Cortex of kidney (tissue), 1 donor: ENCODE measurements at places on chromosomes 12 and 14.

DNA sequence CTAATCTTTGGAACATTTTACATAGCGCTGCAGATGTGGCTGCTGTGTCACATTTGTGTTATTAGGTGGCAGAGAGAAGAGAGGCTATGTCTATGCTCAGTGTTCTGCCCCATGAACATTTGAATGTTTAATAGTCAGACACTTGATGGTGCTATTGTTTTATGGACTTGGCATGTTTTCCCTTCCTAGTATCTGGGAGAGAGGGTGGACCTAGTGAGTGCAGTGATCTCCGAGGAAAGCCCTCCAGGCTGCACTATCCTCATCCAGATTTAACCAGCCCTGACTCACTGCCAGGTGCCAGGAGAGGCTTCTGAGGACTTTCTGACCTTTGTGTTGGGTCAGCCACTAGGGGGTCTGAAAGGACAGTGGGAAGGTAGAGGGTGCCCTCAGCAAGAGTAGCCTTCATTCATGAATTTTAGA, 24.3 kb downstream of the ZFC3H1 start:
- DNase-seq, result no peak

DNA sequence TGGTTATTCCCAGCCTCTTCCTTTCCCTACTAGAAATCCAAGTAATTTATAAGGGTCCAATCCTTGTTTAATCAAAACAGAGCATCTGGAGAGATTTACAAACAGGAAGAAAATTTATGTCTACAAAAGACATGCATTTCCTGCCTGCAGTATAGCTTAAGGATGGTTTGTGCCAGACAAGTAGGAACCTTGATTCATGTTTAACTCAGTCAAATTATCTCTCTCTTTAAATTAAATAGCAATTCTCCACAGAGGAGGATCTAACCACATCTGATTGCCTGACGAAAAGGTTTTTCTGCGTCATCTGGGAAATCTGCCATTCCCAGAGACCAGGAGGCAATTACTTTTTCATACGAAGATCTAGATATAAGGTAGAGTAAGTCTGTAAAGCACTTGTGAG, 105.2 kb downstream of the ZFC3H1 start:
- DNase-seq, result no peak

- no peak for DNase-seq
Measured at GRCh38 chr12:114726092-114726710, 42.2 kb upstream of the TBX3 start.

- no peak for DNase-seq
Measured at GRCh38 chr12:98238515-98239130, 276.8 kb upstream of the TMPO start.

- no peak for DNase-seq
Measured at GRCh38 chr12:39807043-39807442, 187.4 kb upstream of the ABCD2 start.

DNA sequence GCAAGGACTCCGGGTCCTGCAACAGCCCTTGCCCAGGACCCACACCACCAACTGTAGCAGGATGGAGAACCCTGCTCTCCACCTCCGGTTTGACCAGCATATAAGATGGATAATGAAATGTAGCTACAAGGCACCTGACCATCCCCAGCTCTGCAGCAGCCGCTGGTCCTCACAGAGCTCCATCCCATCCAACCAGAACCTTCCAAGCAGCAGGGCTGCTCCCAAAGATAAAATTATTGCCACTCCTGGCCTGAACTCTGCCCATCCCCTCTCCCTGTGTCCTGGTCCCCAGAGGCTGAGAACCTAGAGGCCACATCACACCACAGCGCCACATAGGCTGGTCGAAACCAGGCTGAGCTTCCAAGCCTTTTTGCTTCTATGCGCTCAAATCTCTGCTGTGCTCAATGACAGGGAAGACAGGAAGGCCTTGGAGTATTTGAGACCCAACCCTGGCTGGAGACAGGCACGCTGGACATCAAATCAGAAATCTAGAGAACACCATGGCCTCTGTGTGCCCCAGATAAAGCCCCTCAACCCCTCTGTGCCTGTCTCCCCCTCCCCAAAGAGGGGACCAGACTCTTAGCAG, 4.2 kb downstream of the CDK2AP1 start:
- no peak for DNase-seq

- DNase-seq, result no peak
Measured at GRCh38 chr14:97101561-97101960, 304.4 kb downstream of the VRK1 start.

DNA sequence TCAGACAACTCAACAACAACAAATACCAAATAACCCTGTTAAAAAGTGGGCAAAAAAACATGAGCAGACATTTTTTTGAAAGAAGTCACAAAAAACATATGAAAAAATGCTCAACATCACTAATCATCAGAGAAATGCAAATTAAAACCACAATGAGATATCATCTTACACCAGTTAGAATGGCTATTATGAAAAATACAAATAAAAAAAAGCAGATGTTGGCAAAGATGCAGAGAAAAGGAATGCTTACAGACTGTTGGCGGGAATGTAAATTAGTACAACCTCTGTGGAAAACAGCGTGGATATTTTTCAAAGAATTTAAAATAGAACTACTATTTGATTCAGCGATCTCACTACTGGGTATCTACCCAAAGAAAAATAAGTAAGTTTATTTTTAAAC, 114.0 kb downstream of the SLC38A4 start:
- no peak for DNase-seq

- DNase-seq, result no peak
Measured at GRCh38 chr12:27246774-27247173, 2.7 kb downstream of the STK38L start.

- no peak for DNase-seq
Measured at GRCh38 chr12:115166698-115167315, 482.8 kb upstream of the TBX3 start.

GRCh38 chr14:104161602-104162367, 23.4 kb downstream of the KIF26A start:
- DNase-seq, result no peak

GRCh38 chr12:76764856-76765255, 941 bp downstream of the ZDHHC17 start:
- no peak for DNase-seq

DNA sequence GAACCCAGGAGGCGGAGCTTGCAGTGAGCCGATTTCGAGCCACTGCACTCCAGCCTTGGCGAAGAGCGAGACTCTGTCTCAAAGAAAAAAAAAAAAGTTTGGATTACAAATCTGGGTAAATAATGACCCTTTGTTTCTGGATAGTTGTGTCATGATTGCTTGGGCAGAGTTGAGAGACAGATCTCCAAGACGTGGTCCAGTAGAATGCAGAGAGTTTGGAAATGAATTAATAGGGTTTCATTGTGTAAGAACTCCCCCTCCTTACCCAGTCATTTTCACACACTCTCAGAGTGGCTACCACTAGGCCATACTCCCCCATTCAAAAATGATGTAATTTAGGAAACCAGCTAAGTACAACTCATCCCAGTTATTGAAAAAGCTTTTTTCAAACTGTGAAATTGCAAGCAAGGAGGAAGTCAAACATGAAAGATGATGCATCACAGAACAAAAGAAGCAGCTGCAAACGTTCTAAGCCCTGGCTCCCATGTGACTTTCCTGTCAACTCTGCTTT, 1331.9 kb downstream of the AACS start:
- DNase-seq, result no peak

DNA sequence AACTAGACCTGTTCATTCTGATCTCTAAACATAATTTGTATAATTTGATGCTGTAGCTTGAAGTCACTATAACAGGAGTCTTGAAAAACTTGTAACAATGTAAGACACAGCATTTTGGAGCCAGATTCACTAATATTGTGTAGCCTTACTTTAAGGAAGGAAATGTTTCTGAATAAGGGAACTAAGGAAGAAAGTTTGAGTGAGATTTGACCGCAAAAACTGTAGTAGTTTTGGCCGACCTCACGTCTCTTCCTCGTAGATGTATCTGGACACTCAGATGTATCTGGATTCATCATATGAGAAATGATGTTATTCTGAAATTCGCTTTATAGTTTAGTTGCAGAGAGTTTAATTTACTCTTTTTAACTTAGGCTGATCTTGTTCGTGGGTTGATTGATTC, 13.9 kb upstream of the DNAH10 start:
- no peak for DNase-seq

- DNase-seq, result no peak
Measured at GRCh38 chr12:29818916-29819623, 35.3 kb upstream of the TMTC1 start.

GRCh38 chr12:68253504-68253903, at the start of gene IL22:
TSS of gene IL22 (minus strand) at chr12:68253604. CDS start at chr12:68253448, 156 bp downstream.
- no peak for DNase-seq

DNA sequence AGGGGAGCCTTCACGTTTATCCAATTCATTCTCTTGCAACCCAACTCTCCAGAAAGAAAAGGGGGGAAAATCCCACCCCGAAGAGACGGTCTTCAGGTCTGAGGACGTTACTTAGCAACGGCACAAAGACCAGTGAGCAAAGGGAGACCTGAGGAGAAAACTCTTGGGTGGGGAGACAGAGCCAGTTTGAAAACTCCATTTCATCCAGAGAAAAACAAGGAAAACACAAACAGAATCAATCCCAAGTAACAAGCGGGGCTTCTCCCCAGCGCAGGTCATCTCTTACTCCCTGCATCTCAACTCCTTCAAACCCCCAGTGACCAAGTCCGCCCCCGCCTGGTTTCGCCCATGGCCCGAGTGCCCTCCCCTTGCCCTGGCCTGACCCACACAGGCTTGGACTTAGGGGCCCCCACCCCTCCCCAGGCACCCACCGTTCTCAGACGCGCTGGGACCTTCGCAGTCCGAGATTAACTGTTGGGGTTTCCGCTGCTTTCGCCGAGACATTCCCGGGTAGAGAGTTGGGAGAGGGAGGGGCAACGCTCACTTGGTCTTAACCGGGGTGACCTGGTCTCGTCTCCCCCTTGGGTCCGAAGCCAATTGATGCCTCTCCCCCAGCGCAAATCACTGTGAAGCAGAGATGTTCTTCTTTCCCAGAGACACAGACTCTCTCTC, 10.4 kb upstream of the SALL2 start:
- DNase-seq, result no peak

DNA sequence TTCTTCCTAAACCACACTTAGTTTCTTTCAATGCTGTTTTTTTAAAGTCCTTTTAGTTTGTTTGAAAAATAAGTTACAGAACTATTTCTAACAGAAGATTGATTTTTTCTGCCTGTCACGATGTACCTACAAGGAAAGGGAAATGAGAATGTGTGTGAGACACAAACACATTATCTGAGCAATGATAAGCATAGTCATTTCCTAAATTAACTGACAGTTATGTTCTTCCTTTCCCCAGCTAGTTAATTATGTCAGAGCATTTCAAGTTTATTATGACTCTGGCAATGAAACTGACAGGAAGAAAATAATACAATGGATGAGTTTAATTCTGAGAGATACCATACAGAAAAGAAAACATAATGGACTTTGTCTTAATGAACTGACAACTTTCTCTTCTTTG, 21.3 kb upstream of the LDHB start:
- DNase-seq, result no peak

GRCh38 chr14:23877111-23877510, 76.5 kb upstream of the DHRS4 start:
- DNase-seq, result no peak

DNA sequence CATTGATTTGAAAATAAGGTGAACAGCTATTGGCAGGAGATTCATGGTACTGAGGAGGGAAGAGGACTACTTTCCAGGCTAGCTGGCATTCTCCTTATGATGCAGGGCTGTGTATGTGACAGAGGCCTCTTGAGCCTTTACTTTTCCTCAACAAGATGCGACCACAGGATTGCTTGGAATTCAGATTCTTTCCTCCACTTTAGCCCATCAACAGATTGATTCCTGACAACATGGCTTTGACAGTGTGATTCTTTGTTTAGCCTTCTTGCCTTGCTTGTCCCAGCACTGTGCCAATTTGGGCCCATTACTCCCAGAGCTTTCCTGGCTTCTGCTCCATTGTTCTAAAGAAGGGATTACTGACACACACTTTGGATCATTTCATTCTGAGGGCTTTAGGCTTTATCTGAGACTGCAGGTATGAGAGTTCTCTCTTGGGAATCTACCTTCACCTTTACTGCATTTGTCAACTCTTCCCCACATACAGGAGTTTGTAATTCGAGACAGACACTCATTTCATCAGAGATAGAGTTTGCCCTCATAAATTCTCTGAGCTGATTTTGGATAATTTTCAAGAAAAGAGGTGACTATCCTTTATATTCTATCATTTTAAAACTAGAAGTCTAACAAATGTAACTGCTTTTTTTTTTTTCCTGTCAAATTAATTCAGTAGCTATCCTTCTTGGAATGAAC, 206.4 kb upstream of the GZMB start:
- DNase-seq, result no peak

DNA sequence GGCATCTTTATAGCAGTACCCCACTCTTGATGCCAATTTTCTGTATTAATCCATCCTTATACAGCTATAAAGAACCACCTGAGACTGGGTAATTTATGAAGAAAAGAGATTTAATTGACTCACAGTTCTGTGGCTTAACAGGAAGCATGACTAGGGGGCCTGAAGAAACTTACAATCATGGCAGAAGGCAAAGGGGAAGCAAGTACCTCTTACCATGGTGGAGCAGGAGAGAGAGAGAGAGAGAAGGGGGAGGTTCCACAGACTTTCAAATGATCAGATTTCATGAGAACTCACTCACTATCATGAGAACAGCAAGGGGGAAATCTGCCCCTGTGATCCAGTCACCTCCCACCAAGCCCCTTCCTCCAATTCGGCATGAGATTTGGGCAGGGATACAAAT, 84.4 kb downstream of the SLC24A4 start:
- no peak for DNase-seq

DNA sequence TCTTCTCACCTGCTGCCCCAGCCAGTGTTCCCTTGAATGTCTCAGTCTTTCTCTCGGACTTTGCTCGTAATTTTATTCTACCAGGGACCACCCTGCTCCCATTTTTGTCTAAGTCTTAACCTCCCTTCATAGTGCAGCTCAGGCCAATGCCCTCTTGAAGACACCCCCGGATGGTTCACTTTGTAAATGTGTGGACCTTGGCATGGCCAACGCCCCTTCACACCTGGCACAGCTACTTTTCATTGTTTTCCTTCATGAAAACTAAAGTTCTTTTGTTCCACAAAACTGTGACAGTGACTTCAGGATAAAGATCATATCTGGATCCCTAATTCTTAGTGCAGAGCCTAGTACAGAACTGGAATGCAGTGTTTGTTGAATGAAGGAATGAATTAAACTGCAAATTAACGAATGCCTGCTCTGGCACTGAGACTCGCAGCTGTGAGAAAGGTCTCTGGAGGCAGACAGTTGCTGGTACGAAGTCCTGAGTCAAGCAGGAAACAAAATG, 3.5 kb upstream of the RNASE4 start:
- DNase-seq, result no peak

DNA sequence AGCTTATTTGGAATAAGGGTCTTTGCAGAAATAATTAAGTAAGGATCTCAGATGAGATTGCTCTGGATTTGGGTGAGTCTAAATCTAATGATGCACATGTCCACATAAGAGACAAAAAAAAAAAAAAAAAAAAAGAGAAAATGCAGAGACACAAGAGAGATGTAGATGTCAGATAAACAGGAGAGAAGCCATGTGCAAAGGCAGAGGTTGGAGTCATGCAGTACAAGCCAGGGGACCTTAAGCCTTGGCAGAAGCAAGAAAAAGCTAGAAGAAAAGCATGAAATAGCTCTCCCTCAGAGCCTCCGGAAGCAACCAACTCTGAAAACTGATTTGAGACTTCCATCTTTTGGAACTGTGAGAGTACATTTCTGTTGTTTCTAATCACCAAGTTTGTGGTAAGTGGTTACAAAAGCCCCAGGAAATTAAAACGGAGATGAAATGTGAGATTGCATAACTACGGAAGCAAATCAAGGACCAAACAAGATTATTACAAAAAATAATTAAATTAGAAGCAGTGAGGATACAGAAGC, 1304.0 kb upstream of the SEL1L start:
- no peak for DNase-seq

GRCh38 chr12:110001596-110001995, 2.4 kb downstream of the ANKRD13A start:
- DNase-seq, result no peak

- DNase-seq, result no peak
Measured at GRCh38 chr12:57485695-57486094, 2.2 kb upstream of the MARS1 start.
